ENCODE measurements at places on chromosomes 1 and 21.

GRCh38 chr1:200706111-200706814, 32.4 kb upstream of the CAMSAP2 start:
- DNase-seq, result no peak

DNA sequence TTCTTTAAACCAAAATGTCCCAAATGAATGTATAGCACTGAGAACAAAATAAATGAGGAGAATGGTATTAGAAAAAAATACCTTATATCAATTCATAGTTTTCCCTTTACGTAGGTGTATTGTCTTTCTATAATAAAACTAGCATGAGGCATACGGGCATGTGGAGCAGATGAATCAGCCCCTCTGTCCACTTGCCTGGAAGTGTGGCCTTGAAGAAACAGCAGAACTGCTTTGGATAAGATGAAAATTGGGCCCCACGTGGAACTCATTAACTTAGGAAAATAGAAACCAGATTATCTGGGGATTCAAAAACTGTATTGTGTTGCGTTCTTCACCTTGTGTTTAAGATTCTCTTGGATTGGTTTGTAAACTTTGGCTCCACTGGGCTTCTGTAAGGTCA, 356.8 kb upstream of the B3GALT2 start:
- DNase-seq, result no peak

- no peak for DNase-seq
Measured at GRCh38 chr21:16863908-16864307, 648.9 kb upstream of the CXADR start.

- DNase-seq, result no peak
Measured at GRCh38 chr1:21574466-21575151, 65.4 kb downstream of the ALPL start.

DNA sequence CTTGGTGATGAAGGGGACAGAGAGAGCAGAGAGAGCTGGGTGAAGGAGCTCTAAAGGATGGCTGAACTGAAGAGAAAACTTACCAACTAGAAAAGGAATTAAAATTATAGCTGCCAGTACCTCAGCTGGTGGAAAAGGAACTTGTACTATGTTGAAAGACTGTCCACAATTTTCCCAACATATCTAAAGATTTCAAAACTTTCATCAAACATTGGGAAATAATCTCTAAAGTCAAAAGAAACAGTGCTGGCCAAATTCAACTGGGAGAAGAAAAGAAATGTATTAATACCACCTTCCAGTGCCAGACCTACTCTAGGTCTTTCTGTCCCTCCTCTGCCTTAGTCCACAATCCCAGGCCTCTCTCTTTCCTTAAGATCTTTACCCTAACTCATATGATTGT, 6.1 kb downstream of the SMG5 start:
- no peak for DNase-seq

GRCh38 chr21:20418353-20418752, 579.9 kb upstream of the NCAM2 start:
- DNase-seq, result no peak

GRCh38 chr1:23555986-23556634, 3.2 kb downstream of the ID3 start:
- DNase-seq, result no peak

GRCh38 chr1:228162286-228163006, 3.2 kb upstream of the IBA57 start:
- DNase-seq, result no peak

GRCh38 chr1:177164380-177165068, at the start of gene ASTN1:
Gene ASTN1 (minus strand): TSS chr1:177164712. CDS start chr1:177164676, 36 bp downstream.
- DNase-seq, result no peak

DNA sequence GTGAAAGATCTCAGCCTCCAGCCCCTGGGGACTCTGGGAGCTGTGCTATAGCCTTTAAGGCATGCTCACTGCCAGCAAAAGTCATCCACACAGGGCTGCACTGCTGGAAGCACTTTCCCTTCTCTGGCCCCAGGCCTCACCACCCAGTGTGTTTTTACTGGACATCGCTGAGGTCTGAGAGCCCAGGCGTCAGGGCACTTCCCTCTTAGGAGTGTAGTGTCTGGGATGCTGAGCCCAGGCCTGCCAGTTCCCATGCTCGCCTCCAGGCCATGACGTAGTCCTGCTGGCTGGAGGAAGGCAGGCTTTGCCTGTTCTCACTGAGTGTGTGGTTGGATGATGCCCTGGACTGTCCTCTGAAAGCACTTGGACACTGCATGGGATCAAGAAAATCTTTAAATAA, 101.2 kb downstream of the GDAP2 start:
- no peak for DNase-seq

DNA sequence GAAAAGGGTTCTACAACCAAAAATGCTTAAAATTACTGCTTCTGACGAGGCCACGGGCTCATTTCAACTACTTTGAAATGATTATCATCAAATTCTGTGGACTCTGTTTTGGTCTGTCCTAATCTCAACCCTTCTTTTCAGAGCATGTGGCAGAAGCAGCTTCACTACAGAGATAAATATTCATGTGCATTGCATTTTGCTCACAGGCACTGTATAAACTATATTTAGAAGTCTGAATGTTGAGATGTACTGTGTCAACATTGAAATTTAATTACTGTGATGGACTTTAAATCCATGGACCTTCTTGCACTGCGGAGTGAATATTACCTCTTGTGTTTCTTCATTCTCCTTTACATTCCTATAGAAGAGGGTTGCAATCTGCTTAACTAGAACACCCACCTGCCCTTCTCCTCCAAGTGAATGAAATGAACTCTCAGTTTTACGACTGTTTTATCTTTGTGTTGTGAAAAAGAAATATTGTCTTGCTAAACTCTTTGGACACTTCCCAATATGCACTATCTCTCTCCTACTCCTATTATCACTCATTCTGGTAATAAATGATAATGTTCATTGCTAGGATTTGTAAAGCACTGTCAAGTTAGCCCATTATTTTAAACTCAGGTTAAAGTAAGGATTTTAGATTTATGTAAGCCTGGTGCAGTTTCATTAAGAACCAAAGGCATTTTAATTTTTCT, 281.2 kb upstream of the ST6GALNAC5 start:
- DNase-seq, result no peak

- no peak for DNase-seq
Measured at GRCh38 chr1:9845914-9846313, 22.1 kb upstream of the CLSTN1 start.

DNA sequence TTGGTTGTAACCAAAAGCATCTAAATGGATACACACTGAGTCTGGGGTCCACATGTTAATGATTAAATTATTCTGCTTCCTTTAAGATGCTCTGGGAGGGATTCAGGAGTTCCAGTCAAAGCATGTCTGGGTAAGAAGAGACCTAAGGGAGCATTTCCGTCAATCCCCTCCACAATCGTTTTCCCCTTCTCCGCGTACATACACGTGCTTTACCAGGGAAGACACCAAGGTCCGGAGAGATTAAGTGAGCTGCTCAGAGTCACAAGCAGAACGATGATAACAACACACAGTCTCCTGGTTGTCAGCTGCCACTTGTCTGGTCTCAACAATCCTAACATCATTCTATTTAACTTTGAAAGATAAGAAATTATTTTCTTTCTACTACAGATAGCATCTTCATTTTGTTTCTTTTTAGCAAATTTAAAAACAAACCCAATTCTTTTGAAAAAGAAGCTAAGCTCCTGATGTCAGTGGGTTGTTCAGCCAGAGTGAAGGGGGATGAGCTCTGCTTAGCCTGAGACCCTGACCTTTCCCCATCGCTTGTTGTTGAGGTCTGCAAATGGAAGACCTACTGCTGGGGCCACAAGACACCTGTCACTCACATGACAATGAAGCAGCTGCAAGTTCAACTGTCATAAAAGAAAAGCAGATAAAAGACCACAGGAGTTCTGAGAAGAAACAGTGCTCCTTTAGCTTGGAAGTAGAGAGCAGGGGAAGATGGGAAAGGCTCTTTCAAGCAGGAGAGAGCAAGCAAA, 4.5 kb downstream of the PAFAH2 start:
- DNase-seq, result no peak

DNA sequence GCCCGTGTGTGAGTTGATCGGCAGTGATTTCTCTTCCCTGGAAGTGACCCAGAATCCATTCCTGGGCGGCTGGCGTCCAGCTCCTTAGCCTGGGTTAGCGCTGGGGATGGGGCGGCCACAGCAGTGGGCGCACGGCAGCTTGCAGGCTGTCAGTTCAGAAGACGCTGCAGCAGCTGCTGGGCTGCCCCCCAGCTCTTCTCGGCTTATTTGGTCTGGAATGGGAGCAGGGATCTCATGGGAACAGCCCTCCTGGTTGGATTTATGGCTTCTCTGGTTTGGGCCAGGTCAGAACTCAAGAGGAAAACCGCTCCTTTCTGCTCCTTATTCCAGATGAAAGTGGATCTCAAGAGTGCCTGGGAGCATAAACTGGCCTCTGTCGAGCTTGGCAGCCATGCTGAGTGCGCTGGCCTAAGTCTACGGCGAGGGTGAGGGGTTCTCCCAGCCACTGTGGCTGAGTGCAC, 148.2 kb downstream of the PRDM16 start:
- no peak for DNase-seq

DNA sequence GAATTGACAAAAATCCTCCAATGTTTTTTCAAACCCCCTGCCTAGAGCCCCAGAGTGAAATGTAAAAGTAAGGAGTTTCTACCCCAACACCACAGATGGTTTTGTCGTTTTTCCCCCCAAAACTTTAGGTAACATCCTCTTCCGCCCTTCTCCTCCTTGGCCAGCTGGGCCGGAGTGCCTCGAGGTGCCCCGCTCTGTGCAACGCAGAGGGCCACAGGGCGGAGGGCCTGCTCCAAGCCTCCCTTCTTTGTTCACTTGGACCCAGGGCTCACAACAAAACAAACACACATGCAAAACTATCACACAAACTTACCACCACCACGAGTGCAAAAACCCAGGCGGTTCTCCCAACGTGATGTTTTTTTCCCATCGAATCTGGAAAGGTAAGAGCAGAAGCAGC, 1.9 kb downstream of the SSBP3 start:
- DNase-seq, result no peak

GRCh38 chr21:35517865-35518264, 468.8 kb upstream of the RUNX1 start:
- no peak for DNase-seq

GRCh38 chr1:118340928-118341910, 156.2 kb upstream of the SPAG17 start:
- DNase-seq, result no peak

- no peak for DNase-seq
Measured at GRCh38 chr1:199279872-199280645, 641.2 kb downstream of the PTPRC start.

GRCh38 chr1:86887479-86888162, 26.3 kb downstream of the SELENOF start:
- DNase-seq, result no peak

- DNase-seq, result no peak
Measured at GRCh38 chr1:51484591-51484990, 34.5 kb downstream of the EPS15 start.

- no peak for DNase-seq
Measured at GRCh38 chr21:43376478-43376882, 50.5 kb downstream of the SIK1 start.

GRCh38 chr1:152159144-152159543, at the start of gene RPTN:
Gene RPTN (minus strand): TSS chr1:152159228. CDS start chr1:152157889, 1,339 bp downstream.
- DNase-seq, result no peak

DNA sequence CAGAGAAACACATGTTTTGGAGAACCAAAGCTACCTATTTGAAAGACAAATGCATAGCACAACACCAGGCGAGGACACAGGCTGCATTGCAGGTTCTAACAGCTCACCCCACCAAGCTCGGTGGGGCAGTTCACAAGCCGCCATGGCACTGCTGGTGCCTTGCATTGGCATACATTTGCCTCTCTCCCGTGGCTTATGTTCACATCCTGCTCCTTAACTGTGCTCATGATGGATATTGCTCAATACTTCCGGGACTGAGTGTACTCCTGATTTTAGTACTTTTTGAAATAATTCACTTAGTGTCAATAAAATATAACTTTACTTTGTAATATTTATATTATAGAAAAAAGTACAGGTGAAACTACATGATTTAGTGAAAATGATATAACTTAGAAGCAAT, 1187.4 kb upstream of the NCAM2 start:
- no peak for DNase-seq

DNA sequence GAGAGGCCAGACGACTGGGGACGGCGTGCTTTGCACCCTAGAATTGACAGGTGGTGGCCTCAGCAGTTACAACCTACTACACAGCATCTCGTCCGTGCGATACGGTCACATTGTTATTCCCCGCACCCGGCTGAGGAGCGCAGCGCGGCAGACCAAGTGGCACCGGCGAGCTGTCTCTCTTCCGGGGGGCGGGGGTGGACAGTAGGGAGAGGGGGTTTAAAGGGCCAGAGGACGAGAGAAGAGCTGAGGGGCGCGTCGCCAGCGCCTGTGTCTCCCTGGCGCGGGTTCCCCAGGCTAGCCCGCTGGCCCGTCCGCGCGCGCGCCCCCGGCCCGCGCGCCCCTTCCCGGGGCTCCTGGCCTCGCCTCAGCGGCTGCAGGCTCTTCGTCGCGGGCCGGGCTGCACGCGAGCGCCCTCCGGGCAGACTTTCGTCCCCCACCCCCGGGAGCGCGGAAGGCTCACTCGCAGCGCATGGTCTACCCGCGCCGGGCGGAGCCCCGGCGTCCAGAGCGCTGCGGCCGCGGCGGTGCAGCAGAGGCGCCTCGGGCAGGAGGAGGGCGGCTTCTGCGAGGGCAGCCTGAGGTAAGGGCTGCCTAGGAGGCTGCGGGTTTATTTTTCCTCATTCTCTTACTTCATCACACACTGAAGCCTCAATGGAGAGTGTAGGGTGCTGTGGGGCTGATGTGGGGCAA, at the start of gene PDE4B:
TSS of gene PDE4B (plus strand) at position 227 of the 690 bp plus-strand sequence.
- DNase-seq, result no peak

DNA sequence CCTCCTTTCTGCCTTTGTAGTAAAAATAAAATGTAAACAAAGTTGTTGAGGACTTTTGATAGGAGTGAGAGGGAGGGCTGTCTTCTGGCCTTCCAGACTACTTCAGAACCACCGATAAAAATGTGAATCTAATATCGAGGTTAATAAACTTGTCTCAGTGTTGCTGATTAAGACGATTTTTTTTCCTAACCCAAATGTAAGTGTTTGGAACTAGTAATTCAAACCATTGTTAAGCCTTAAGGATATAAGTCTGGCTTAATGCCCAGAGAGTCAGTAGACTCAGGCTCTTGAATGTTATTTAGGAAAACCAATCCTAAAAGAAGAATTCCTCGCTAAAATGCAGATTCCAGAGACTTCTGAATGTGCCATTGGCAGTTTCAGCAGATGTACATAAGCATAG, 356.9 kb downstream of the SIPA1L2 start:
- no peak for DNase-seq

- DNase-seq, result no peak
Measured at GRCh38 chr1:31669786-31670592, 25.3 kb upstream of the PEF1 start.

- no peak for DNase-seq
Measured at GRCh38 chr1:205396967-205397616, 24.8 kb downstream of the LEMD1 start.

DNA sequence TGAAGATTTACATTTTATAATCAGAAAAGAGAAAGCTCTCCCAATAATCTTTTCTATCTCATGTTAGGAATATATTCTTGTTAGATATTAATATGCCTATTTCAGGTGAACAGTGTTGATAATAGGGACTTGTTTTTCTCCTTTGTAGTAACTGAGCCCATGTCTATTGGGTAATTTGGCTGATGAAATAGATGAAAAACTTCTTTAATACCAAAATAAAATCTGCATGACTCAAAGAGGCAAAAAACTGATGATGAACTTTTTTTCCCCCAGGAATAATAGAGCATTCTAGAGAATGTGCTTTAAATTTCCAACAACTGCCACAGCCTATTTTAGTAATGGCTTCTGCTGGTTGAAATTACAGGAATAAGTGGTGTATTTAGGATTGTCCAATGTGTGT, 178.9 kb upstream of the GREM2 start:
- no peak for DNase-seq

GRCh38 chr1:219812491-219813203, 115.7 kb downstream of the SLC30A10 start:
- DNase-seq, result no peak

- peak; percentile 13 for DNase-seq
Measured at GRCh38 chr1:184866991-184867788, 107.1 kb downstream of the NIBAN1 start.

Measured in stimulated activated CD4-positive, alpha-beta T cell treated with anti-CD3 and anti-CD28 coated beads, Interleukin-1b, Interleukin-23, amount 100 ng/mL, for 1 hour (primary cell).